Suppressor macrophage treated with lipopolysaccharide for 1 hour (primary cell): ENCODE measurements at places on chromosomes 3 and 15.

- DNase-seq: no peak
Observed at GRCh38 chr15:81893182-81893835, 152.5 kb downstream of the MEX3B start.

DNA sequence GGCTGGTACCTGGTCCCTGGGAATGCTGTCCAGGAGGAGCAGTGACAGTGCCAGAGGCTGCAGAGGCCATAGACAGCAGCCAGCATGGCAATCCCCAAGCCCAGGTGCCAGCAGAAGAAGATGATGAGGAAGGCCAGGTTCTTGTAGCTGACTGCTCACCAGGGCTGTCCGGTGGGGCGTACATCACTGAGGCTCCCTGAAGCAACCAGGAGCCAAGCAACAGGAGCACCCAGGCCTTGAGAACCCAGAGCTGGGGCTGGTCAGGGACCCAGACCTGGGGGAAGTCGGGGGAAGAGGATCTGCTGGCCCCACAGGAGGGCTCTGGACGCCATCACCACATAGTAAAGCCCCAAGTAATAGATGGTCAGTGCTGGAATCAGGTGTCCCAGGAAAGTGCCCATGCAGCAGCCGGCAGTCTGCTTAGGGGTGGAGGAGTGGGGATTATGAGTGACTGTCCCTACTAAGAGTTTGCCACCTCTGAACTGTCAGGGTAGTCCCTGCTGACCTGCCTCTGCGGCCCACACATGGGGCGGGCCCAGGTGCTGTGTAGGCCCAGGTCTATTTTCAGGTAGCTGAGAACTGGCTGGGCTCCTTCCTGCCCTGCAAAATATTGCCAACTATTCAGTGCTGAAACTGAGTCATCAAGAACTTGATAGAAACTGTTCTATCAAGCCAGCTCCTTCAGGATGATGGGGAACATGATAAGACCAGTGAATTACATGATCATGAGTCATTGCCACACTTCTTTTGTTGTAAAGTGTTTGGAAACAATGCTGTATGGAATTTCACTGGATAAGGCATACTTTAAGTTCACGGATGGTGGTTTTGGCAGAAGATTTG is 68.7 kb downstream of the CHRD start:
- no peak for DNase-seq

GRCh38 chr3:45957586-45957985 is 14.3 kb downstream of the CXCR6 start:
- no peak for DNase-seq

GRCh38 chr3:148150141-148150540 is 547.6 kb upstream of the AGTR1 start:
- no peak for DNase-seq

DNA sequence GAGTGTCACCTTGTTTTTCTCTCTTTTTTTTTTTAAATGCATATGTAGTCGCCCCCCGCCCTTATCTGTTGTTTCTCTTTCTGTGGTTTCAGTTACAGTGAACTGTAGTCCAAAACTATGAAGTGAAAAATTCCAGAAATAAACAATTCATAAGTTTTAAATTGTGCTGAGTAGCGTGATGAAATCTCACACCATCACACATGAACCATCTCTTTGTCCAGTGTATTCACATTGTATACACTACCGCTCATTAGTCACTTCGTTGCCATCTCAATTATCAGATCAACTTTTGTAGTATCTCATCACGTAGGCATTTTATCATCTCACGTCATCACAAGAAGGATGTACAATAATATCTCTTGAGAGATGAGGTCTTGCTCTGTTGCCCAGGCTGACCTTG is 62.5 kb upstream of the MLF1 start:
- DNase-seq: no peak

- no peak for DNase-seq
Observed at GRCh38 chr15:96560246-96560895, 229.9 kb downstream of the NR2F2 start.

- no peak for DNase-seq
Observed at GRCh38 chr3:69016901-69017300, 3.4 kb upstream of the EOGT start.

DNA sequence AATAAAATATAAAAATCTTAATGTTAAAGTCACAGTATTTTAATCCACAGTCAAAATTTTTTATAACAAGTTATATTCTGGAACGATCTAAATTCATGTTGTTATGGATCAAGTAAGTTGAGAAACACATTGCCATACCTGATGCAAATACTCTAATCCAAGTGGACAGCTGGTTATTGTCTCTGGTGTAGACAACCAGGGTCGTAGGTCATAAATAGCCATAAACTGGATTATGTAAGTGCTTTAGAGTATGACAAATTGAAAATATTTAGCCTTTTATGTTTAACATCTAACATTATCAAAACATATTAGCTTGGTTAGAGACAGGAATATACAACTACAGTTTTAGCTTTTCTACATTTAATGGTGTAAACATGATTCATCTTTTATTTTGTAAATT is 53.0 kb downstream of the PLSCR2 start:
- DNase-seq: no peak

- DNase-seq: no peak
Observed at GRCh38 chr15:45948181-45948621, 313.4 kb downstream of the SQOR start.

DNA sequence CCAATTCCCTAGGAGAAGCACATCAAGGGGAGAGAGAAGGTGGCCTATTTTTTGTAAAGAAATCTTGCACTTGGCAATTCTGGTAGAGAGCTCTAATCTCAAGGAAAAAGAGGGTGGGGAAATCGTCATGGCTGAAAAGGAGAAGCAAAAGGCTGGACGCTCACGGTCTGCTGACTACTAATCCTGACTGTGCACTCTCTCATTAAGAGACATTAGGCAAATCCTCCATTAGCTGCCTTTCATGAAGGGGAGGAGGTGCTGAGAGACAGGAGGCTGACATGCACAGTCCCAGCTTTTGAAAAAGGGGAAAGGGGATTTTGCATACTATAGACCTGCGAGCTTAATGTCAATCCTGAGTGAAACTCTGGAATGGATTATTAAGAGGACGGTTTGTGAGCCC is 170.0 kb downstream of the NR2F2 start:
- peak; percentile 29 for DNase-seq

DNA sequence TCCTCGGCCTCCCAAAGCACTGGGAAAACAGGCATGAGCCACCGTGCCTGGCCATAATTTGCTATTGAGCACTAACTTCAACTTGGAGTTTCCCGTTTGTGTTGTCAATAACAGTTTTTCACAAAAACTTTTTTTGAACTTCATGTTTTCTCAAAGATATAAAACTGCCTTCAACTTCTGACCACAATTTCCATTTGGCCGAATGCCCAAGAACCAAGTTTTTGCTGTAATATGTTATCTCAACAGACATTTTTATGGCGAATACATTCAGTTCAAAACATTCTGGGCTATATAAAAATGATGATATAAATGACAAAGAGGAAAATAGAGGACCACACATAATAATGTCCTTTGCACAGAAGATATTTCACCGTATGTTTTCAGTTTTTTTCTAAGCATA is 56.4 kb downstream of the NEDD4 start:
- DNase-seq: peak; percentile 10

DNA sequence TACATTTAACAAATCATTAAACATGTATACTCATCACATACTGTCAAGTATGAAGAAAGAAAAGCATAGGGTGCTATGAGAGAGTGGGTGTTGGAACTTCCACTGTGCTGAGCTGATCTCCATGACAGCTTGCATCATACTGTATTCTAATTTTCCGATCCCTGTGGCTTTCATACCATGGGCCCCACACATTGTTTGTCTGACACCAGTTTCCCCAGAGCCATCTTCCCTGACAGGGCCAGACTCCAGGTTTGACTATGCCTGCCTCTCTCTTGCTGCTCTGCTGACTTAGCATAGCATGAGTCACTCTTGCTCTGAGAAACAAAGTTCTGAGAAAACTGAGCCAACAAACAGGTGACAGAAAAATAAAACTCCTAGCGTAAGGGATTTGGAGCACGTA is 37.0 kb upstream of the CASR start:
- peak; percentile 47 for DNase-seq

- DNase-seq: peak; percentile 76
Observed at GRCh38 chr3:48565591-48566400, 2.2 kb upstream of the UCN2 start.

- DNase-seq: no peak
Observed at GRCh38 chr15:51067510-51067909, 27.2 kb downstream of the TNFAIP8L3 start.

DNA sequence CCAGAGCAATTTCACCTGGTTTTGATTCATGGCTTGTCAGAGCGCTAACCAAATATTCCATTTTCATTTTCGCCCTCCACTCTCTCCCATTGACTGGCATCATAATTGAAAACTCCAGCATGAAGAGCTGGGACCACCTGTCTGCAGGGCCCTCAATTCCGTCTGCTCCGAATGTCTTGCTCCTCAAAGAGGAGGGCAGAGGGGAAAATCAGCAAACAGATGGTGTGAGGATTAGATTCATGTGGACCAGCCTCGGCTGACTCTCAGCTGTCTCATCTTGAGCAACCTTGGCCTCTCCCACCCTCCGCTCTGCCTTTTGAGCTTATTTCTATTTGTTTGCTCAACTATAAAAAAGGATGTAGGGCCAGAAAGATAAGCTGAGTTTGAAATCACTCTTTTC is 512.2 kb upstream of the PPP2R3A start:
- DNase-seq: no peak

DNA sequence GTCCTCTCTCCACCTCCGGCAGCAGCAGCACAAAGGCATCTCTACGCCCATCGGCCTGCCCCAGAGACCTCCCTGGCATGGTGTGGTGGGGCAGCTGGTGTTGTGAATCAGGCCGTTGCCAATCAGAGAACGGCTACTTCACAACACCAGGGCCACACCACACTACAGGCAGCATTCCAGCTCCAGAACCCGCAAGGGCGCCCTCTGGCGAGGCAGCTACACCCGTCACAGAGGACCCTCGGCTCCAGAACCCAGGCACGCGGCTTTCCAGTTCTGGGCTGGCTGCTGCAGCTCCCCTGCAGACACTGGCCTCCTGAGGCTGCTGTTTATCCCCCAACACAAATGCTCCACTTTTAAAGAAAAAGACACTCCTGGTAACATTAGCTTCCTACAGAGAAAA is 127.5 kb upstream of the TOPAZ1 start:
- DNase-seq: peak; percentile 30

- no peak for DNase-seq
Observed at GRCh38 chr15:95254263-95254662, 1022.9 kb downstream of the MCTP2 start.

DNA sequence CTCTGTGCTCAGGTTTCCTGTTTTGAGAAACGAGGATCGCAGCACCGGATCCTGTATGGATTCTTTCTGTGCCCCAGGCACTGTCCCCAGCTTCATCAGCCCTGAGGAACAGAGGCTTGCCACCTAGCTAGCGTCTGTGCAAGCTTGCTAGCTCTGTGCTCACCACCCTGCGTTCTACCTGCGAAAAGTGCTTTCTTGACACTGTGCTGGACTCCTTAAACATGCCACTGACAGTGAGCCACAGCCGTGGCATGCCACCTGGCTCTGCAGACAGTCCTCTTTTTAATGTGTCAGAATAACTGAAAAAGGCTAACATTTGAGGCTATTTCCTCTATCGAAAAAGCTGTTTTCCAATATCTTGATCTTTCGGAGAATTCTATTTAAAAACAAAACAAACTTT is 1.4 kb downstream of the PGPEP1L start:
- no peak for DNase-seq

DNA sequence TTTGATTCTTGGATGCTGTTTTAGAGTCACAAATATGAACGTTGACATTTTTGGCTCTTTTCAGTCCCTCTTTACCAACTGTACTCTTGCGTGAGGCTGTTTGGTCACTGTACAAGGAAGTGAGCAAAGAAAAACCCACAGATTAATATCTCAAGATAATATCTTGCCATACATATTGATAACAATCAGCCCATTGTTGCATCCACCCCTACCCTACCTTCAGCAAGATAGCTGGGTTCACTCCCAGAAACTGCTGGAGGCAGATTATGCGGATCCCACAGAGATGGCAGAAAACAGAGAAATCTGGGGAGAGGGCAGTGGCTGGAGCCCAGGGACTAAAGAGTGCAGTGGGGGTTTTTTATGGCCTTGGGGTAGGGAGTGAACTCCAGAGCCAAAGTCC is 29.9 kb upstream of the MFSD1 start:
- no peak for DNase-seq

GRCh38 chr3:14319654-14320182 is 82.7 kb upstream of the SLC6A6 start:
- DNase-seq: peak; percentile 88

- DNase-seq: peak; percentile 78
Observed at GRCh38 chr3:196159952-196160804, 51.0 kb downstream of the ZDHHC19 start.

GRCh38 chr3:17905996-17906395 is 163.6 kb upstream of the TBC1D5 start:
- DNase-seq: no peak

GRCh38 chr3:9553948-9554513 is 409 bp upstream of the LHFPL4 start:
- DNase-seq: no peak

GRCh38 chr15:88267720-88268119 is 11.2 kb upstream of the NTRK3 start:
- DNase-seq: no peak

DNA sequence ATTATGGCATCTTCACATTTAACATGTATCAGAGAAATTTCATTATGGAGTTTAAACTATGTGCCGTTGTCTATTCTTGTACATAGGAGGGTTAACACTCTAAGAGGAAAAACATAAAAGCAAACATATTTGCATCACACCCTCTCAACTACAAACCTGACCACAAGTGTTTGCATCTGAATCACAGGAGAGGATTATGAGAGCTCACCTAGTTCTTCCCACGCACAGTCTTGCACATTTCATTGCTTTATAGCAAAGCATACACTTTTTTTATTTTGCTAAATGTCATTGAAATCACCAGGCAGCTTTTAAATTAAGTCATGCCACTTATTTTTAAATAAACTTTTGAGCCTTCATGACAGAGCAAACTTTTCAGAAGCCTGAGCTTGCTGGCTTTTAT is 12.5 kb downstream of the TRAT1 start:
- DNase-seq: no peak

GRCh38 chr15:98881526-98882520 is 125.8 kb downstream of the PGPEP1L start:
- DNase-seq: peak; percentile 38

DNA sequence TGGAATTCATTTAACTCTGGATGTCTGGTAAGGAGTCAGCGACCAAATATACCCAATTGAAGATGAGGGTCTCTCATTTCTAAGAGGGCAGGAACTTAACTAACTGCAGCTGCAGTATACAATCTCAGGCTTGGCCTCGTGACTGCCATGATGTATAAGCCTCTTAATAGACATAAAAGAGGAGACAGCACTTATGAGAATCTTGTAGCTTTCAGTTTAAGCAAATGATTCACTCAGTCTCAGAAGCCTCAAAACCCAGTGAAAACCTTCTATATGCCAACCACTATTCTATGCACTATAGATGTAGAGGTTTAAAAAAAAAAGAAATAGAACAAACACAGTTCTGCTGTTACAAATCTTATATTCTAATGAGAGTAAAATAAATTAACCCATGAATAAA is 513.9 kb downstream of the TBL1XR1 start:
- no peak for DNase-seq

DNA sequence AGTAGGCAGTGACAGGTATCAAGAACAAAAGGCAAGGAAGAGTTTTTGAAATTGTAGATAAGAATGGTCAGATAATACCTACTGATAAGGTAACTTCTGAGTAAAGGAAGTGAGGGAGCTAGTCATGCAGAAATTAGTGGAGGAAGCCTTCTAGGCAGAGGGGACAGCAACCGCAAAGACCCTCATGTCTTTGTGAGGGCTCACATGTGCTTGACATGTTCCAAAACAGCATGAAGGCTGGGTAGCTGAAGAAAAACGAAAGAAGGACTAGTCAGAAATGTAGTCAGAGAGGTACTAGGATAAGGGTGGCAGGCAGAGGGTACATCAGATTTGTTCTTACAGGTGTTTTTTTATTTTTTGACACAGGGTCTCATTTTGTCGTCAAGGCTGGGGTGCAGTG is 5.3 kb downstream of the SIN3A start:
- DNase-seq: no peak
